Fibroblast of pulmonary artery (primary cell): ENCODE measurements at places on chromosomes 13 and 19.

- DNase-seq, result peak; percentile 52
These were observed 1.3 kb downstream of the ZNF780A start for GRCh38 chr19:40089462-40089861.

DNA sequence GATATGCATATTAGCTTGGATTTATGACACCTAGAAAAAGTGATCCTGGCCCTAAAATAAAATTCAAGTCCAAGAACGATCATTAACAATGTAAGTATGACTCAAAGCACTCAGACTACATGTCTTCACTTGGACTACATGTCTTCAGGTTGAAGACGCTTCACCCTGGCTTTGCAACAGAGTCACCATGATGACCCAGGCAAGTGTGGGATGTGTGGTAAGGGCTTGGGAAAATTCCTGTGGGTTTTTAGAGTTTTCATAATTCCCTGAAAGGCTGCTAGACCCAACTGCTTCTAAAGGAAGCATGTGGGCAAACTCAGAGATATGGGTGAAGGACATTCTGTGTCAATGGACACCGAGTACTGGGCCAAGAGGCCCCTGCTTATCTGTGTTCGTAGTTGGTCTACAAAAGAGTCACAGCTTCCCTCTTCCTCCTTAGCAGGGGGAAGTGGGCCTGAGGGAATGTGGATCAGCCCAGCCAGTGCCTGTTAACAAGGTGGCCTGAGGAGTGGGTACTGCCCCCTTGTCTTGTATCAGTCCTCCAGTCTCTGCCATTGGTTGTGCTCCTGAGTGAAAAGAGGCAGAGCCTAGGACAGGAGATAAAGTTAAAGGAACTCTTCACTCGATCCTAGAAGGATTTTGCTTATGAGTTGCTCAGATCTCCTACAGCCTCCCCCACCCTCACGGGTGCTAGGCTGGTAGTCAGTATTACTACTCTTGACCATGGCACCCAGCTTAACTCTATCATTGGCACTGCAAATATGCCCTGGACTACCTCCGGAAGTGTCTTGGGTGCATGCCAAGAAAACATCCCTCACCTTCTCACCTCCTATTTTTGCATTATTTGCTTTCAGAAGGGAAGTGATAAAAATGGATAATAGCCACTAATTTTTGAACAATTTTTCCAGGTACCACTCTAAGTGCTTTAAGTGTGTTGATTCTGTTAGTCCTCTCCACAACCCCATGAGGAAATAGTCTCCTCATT lies 406.3 kb downstream of the COG6 start:
- peak; percentile 67 for DNase-seq

GRCh38 chr13:60410299-60410698 lies 13.3 kb downstream of the TDRD3 start:
- DNase-seq, result no peak

GRCh38 chr19:38849860-38850435 lies at the start of gene HNRNPL:
HNRNPL (minus strand) TSS chr19:38849986; CDS start chr19:38849966, 20 bp downstream.
- DNase-seq, result no peak

GRCh38 chr19:41937525-41938468 lies 9.5 kb upstream of the ERFL start:
- DNase-seq, result no peak

DNA sequence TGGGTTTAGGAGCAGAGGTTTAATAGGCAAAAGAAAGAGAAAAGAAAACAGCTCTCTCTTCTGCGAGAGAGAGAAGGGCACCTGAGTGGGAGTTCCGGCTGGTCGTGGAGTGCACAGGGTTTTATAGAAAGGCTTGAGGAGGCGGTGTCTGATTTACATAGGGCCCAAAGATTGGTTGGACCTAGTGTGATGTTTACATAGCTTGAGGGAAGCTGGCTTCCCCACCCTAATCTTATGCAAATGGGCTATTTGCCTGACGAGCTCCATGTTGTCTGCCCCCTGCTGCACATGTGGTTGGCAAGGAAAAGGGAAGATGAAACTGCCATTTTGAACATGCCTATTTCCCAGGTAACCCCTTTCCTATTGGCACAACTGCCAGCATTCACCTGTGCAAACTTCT lies 21.5 kb upstream of the MEDAG start:
- DNase-seq, result no peak

- no peak for DNase-seq
These were observed 22.4 kb downstream of the MED26 start for GRCh38 chr19:16605553-16605994.

DNA sequence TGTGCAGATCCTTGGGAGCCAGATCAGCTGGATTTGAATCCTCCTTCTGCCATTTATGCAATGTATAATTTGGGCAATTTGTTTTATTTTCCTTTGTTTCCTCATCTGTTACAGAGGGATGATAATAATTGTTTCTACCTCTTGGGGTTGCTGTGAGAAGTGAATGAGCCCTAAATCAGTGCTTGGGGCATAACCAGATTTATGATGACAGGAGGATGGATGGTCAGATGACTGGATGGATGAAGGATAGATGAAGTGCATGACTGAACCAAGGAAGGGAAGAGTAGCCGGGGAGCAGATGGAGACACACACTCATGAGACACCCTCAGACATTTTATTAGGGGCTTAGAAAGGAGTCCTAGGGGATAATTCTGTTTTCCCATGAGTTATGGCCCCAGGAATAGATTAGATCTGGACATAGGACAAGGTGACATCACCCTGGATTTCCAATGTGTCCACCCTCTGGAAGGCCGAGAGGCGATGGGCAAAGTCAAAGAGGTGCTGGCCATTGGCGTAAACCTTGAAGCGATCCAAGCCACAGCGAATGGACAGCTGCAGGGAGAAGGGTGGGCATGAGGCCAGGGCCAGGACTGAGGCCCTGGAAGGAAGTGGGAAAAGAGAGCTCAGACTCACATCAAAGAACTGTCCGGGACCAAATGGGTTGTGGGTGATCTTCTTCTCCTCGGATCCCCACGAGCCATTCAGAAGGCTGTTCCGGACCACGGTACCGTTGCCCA lies 11.2 kb downstream of the LGALS4 start:
- no peak for DNase-seq

GRCh38 chr19:38068826-38069225 lies 155.2 kb downstream of the DPF1 start:
- no peak for DNase-seq

DNA sequence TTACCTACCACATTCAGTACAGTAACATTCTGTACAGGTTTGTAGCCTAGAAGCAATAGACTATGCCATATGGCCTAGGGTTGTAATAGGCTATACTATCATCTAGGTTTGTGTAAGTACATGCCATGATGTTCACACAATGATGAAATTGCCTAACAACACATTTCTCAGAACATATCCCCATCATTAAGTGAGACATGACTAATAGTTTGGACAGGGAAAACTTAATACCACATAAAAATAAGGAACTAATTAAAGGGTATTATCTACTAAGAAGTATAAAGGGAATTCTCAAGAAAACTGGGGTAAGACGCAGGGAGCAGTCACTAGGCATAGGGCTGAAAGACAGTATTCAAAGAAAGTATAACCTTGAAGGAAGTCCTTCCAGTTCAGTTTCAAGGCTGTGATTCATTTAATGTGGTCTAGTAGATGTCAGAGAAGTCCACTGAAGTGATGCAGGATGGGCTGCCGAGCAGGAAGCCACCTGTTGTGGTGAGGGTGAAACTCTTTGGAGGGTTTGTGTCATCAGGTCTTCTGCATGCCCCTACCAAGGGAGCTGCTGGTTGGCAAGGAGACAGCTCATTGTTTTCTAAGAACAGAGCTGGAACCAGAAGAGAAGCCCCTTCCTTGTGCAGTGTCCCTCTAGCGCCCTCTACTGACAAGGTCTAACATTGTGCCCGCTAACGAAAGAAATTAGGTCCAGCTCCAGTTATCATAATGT lies 122.9 kb downstream of the OLFM4 start:
- peak; percentile 56 for DNase-seq

- no peak for DNase-seq
These were observed 8.9 kb downstream of the NDUFB7 start for GRCh38 chr19:14562660-14563589.

GRCh38 chr13:27960362-27961226 lies 8.5 kb downstream of the CDX2 start:
- DNase-seq, result peak; percentile 31

- no peak for DNase-seq
These were observed 23.1 kb downstream of the EPSTI1 start for GRCh38 chr13:42968906-42969305.

- DNase-seq, result no peak
These were observed 70.5 kb downstream of the GADD45B start for GRCh38 chr19:2546128-2547032.

DNA sequence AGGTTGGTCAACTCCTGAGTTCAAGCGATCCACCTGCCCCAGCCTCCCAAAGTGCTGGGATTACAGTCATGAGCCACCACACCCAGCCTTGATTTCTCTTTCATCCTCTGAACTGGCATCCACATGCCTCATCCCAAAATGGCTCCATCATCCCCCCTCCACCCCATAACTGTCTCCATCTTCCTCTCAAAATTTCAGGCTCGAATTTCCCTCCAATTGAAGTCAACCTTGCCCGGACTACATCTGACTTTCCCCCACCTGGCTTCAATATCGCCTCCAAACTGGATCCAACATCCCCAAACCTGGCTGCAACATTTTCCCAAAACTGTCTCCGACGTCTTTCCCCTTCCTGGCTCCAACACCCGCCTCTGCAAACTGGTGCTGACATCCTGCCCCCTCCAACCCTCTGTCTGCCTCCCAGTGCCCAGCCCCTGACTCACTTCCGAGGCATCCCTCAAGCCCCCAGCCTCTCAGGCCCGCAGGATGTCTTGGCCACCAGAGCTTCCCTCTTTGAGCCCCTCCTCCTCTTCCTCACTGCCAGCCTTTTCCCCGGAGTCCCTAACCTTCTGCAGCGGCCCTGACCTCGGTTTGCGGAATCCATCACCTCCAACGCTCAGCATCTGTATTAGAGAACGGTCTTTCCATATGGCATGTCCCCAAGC lies 943 bp downstream of the EXOC3L2 start:
- no peak for DNase-seq

DNA sequence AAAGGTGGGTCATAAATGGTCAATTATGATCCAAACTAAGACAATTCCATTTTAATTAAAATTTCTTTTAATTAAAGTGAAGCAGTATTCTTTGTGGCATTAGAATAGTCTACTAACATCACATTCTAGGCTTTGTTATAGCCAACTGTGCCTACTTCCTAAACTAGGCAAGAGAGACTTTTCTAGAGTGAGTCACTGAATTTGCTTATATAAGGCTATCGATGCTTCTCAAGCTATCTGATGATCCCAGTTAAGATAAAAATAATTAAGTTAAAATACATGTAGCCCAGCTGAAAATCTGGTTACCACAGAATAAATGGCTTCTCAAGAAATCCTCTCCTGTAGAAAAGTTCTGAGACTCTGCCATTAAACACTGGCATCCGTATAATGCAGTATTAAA lies 12.5 kb downstream of the ANKRD10 start:
- no peak for DNase-seq

- DNase-seq, result no peak
These were observed 7.2 kb downstream of the FAM216B start for GRCh38 chr13:42788601-42789000.

DNA sequence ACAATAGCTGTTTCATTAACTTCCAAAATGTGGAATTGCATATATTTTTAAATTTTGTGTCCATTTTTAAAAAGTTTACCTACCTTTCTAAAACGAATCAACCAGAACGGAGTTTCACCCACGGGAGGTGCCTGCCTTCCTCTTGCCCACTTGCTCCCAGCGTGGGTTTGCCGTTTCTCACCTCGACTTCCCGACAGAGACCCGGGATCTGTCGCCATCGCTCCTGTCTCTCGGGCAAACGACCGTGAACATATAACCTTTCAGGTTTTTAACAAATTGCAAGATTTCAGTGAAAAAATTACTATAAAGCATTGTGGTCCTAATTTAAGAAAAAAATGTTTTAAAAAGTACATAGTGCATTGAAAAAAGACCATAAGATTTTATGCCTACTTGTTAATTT lies 4.2 kb downstream of the TMEM255B start:
- no peak for DNase-seq

- DNase-seq, result no peak
These were observed 14.4 kb downstream of the MEF2B start for GRCh38 chr19:19155495-19156219.

DNA sequence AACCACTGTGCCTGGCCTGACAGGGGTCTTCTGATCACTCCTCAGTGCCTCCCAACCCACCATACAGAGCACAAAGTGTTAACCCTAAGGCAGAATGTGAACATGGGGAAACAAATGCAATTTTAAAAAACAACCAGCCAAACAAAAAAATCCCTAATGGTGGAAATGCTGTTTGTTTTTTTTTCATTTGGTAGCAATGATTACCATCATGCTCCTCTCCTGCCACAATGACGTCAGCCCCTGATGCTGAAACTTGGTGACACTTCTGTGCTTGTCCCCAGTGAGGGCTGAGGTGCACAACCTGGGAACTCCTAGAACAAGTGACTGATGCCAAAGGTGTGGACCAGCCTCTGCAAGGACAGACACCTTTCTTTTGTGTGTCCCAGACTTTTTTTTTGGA lies 4.0 kb upstream of the TSPAN16 start:
- no peak for DNase-seq

GRCh38 chr13:72889495-72889894 lies 107.6 kb downstream of the PIBF1 start:
- no peak for DNase-seq

- no peak for DNase-seq
These were observed 355.9 kb downstream of the KLF12 start for GRCh38 chr13:73778242-73778864.

DNA sequence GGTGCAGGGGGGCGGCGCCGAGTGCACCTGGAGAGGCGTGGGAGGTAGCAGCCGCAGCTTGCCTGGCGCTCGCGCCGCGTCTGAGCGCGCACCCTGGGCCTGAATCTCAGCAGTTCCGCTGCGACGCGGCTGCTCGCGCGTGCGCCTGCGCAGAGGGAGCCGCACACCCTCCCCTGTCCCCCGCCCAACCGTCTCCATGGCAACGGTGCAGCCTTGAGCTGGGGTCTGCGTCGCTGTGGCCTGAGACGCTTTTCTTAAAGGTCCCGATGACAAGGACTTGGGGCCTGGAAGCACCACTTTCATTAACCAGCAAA lies at the start of gene PNMA8B:
PNMA8B (minus strand) TSS at position 82 of the 314 bp plus-strand sequence. CDS start 402 bp downstream, outside the sequence.
- peak; percentile 52 for DNase-seq

DNA sequence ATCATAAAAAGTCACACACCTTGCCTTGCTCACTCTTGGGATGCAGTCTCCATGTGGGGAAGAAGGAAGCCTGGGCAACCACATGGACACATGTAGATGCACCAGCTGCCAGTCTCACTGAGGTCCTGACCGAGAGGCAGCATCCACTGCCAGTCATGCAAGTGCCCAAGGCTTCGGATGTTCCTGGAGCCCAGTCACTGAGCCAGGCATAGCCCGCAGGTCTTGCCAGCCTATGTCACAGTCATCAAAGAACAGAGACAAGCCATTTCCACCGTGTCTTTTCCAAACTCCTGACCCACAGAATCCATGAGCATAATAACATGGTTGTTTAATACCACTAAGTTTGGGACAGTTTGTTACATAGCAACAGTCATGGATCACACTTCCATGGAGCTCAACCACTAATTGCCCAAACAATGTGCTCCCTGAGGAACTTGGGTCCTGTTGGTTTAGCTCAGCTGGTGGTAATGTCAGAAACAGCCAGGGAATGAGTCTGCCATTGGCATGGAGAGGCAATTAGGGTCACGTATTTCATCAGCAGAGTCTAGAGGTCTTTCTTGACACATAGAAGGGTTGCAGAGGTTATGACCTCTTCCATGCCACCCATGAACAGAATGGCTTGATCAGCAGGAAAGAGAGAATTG lies 21.5 kb downstream of the STARD13 start:
- DNase-seq, result no peak
